Activated T-helper 1 cell treated with Interleukin-2 at 50 U/mL for 16 hours (primary cell): ENCODE measurements at places on chromosomes 2 and 18.

- no peak for DNase-seq
Measured at GRCh38 chr2:24527536-24527935, 36.5 kb downstream of the NCOA1 start.

- no peak for DNase-seq
Measured at GRCh38 chr2:46329803-46330775, 32.9 kb downstream of the EPAS1 start.

DNA sequence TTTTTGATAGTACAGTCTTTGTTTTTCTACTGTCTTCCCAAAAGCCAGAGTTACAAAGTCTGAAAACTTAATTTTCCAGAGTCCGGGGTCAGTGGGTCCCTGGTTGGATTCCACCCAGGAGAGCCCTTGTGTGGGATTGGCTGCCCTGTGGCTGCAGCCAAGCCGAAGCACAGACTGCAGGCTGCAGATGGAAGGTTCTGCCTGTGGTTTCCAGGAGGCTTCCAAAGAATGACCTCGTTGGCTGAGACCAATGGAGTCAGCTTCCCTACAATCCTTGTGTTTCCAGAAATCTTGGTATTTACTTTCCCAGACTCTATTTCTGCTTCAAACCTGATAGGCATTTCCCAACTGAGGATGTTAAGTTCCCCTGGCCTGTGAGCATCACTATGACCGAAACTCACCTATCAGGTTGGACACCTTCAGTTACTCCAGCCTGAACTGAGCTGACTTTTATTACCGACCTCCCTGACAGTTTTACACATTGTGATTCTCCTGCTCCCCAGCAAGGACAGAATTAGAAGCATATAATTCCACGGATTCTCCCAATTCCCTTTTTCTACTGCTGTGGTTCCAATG is 117.5 kb upstream of the CCDC68 start:
- no peak for DNase-seq

DNA sequence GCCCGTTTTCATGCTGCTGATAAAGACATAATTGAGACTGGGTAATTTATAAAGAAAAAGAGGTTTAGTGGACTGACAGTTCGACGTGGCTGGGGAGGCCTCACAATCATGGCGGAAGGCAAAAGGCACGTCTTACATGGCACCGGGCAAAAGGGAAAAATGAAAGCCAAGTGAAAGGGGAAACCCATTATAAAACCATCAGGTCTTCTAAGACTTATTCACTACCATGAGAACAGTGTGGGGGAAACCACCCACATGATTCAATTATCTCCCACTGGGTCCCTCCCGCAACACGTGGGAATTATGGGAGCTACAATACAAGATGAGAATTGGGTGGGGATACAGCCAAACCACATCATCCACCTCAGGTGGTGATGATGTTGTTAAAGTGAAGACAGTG is 3.3 kb upstream of the RAB12 start:
- no peak for DNase-seq

- DNase-seq: no peak
Measured at GRCh38 chr2:207502577-207503198, 27.1 kb upstream of the CREB1 start.

- DNase-seq: no peak
Measured at GRCh38 chr2:102033031-102033749, 41.4 kb downstream of the IL1R2 start.

- no peak for DNase-seq
Measured at GRCh38 chr2:108967757-108968156, 21.3 kb downstream of the EDAR start.

DNA sequence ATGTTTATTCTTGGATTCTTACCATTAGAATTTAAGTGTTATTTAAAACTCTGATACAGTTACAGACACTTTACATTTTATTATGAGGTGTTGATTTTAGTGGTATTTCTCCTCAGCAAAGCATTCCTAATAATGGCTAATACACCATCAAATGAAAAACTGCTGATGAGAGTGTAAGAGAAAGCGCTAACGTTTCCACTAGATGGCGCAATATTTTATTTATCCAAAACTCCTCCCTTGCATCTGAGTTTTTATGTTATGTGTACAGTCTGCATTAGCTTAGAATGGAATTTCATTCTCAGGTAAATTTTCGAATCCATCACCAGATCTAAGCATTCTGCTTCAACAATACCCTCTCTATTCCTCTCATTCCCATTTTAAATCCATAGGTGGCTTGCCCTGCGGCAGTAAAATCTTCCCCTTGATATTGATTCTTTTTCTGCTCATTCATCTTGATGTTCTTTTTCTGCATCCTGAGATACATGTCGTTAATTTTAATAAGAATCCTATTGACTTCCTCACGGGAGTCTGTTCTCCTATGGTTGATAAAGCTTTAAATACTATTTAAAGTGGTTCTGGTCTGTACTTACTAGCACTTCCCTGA is 53.9 kb downstream of the PRKRA start:
- no peak for DNase-seq

DNA sequence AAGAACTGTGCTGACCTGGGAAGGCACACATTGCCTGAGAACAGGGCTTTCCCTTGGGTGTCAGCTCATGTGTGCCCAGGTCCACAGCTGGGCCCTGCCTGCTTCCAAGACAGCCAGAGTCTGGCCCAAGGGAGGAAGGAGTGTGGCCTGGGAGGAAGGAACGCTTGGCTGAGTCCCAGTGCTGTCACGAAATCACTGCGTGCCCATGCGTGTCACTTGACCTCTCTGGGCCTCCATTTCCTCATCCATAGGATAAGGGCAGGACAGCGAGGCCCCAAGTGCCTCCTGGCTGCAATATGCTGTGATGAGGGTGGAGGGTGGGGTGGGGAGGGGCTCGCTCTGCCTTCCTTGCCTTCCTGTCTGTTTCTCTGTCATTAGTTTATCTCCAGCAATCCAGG is 642 bp upstream of the KCNK3 start:
- DNase-seq: no peak
